ENCODE measurements at places on chromosomes 2 and 18. TPM values are rescaled to one million over a fixed set of nuclear protein-coding genes. Genes with fewer than 3 reads are reported as not detected.

The CRYGA gene
- total RNA-seq, result not detected

The SEPTIN10 gene
- 87.3 TPM for total RNA-seq

- DNase-seq, result no peak
Observed at GRCh38 chr2:52775674-52776073, 991.9 kb upstream of the CHAC2 start.

The KCNIP3 gene
- total RNA-seq, result 2.2 TPM

The DSEL gene
- 7.6 TPM for total RNA-seq

GRCh38 chr18:3380384-3380961 lies 69.5 kb upstream of the TGIF1 start:
- no peak for DNase-seq

The MC2R gene
- total RNA-seq, result not detected

The FBXO36 gene
- 1.9 TPM for total RNA-seq

The CXCR2 gene
- not detected for total RNA-seq

The ST6GAL2 gene
- total RNA-seq, result 39.5 TPM

The DCDC2C gene
- total RNA-seq, result not detected

The IL1RN gene
- total RNA-seq, result not detected

GRCh38 chr2:201880993-201881611 lies 74.8 kb downstream of the CDK15 start:
- DNase-seq, result no peak

The SLC35G4 gene
- total RNA-seq, result not detected

The TRIM43B gene
- total RNA-seq, result not detected

- no peak for DNase-seq
Observed at GRCh38 chr2:222752746-222753145, 81.3 kb downstream of the MOGAT1 start.

The B3GNT2 gene
- total RNA-seq, result 27.5 TPM

GRCh38 chr2:47174733-47175361 lies 19.7 kb upstream of the STPG4 start:
- no peak for DNase-seq

GRCh38 chr2:69177785-69178636 lies 165.0 kb downstream of the ANTXR1 start:
- DNase-seq, result peak; percentile 54

DNA sequence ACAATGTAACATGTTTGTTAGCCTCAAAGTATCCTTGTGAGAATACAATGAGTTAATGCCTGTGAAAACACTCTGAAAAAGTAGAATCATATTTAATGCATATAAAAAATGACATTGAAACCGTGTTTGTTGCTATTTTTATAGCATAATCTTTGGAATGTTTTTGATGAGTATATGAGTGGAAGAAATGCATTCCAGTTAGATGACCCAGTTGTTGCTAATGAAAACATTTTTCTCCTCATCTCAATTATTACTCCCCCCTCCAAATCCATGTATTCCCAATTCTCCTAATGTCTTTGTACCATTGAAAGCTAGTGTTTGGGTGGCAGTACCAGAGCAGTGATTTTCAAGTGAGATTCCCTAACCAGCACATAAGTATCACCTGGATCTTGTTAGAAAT lies 67.1 kb upstream of the DSEL start:
- no peak for DNase-seq

The CAPN14 gene
- total RNA-seq, result 0.15 TPM

DNA sequence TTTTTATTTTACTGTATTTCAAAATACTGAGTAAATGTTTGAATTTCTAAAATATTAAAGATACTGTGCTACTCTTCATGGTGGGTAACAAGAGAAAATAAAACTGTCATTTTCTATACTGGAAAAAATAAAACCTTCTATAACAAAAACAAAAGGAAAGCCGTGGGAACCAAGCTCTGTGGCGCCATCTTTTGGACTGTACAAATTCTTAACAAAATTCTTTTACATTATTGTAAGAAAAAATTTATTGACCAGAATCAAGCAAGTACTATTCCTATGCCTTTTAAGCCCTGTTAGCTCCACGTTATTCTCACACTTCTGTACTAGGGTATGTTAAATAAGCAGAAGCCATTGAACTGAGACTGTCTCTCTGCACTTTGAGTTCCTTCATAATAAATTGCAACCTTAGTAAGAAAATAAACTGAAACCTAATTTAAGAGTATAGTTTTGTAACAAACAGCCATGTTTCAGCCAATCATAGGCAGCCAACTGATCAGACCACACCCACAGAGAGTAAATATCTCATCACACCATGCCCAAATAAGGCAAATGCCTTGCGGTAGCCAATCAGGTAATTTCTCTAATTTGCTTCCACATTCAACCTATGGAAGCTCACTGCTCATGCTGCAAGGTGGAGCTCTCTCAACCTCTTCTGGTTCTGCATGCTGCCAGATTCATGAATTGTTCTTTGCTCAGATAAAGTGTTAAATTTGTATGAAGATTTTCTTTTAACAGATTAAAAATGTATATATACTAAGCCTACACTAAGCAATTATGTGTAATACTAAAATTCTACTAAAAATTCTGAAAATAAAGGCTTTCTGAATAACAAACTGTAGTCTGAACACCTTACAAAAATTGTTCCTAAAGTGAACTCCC lies 42.2 kb downstream of the HIBCH start:
- no peak for DNase-seq

- no peak for DNase-seq
Observed at GRCh38 chr2:238698451-238699306, 149.2 kb upstream of the TWIST2 start.

GRCh38 chr18:2547477-2548087 lies 23.7 kb downstream of the METTL4 start:
- DNase-seq, result peak; percentile 58

GRCh38 chr18:58455314-58456188 lies 173.3 kb downstream of the ALPK2 start:
- DNase-seq, result no peak

DNA sequence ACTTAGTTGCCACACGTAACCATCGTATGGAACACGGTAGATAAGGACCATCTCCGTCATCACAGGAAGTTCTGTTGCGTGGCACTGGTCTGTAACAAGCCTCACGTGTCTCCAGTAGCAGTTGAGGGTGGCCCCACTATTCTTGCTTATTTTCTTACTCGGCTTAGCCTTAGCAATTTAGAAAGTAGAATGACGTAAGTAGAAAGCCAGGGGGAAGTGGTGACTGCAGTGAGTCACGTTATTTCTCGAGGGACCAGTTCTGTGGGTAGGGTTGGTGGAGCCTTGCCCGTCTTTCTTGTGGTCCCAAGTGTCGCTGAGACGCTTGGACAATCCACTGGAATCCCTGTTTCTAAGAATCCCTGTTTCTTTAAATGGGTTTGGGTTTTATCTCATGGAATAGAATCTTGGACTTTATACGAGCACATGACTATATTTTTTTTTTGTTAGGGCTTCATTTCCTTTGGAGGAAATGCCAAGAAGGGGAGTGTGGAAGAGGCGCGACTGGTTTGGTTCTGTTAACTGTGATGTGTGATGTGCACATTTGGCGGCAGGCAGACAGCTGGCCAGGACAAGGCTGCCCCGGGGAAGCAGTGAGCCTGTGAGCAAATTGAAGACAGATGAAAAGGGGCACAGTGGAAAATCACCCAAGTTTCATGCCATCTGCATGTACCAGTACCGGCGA lies 96.2 kb downstream of the CABLES1 start:
- DNase-seq, result peak; percentile 98

DNA sequence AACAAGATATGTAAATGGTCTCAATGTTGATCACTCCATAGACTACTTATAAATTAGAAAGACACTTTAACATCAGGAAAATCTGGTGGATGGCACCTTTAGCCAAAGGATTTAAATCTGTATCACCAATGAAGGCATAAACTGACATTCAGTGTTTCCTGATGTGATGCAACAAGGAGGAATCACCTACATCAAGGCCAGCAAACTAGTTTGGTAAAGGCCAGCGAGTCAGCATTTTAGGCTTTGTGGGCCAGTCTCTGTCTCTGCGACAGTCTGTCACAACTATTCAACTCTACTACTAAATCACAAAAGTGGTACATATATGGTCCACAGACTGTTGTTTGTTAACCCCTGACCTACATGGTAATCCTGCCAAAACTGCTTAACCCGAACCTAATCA lies 33.3 kb downstream of the C2orf76 start:
- DNase-seq, result no peak

- no peak for DNase-seq
Observed at GRCh38 chr18:80210312-80211083, 36.8 kb downstream of the PARD6G start.

The MRO gene
- total RNA-seq, result not detected

The NOSTRIN gene
- total RNA-seq, result 20.1 TPM

DNA sequence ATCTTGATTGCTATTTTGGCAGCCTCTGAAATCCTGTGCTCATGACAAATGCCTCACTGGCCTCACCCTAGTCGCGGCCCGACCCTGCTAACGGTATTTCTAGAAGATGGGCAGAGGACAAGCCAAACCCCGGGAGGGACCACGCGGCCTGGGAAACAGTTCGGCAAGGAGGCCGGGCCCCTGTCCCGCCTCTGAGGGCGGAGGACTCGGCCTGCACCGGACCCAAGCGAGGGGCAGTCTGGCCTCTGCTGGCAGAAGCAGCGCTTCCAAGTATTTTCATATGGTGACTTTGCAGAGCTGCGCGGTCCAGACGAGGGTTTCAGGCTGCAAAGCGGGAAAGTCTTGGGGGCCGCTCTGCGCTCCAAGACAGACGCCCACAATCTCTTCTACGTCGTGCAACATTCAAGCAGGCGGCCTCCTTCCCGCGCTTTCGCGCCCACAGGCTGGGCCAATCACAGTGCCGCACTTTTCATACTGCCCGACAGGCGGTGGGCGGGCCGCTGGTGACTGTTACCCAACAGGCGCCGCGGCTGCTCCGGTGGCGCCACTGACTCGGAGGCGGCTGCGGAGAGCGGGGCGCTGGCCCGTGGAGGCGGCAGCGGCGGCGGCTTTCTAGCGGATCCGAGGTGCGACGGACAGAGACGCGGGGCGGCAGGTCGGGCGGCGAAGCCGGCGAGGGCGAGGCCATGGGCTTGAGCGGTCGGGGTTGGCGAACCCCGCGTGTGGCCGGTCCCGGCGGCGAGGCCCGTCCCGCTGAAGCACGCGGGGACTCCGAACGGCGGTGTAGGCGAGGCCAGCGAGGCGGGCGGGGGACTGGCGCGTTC lies at the start of gene RBM44:
RBM44 (plus strand) TSS at position 544 of the 824 bp plus-strand sequence. CDS start 14,831 bp downstream, outside the sequence.
- no peak for DNase-seq

The AKAIN1 gene
- not detected for total RNA-seq

GRCh38 chr18:61605376-61606067 lies 272.3 kb downstream of the CDH20 start:
- no peak for DNase-seq

- DNase-seq, result no peak
Observed at GRCh38 chr2:235195921-235196320, 244.1 kb downstream of the SH3BP4 start.

GRCh38 chr2:43169987-43170386 lies 56.4 kb downstream of the ZFP36L2 start:
- DNase-seq, result no peak

GRCh38 chr2:61535449-61535848 lies 2.7 kb downstream of the XPO1 start:
- no peak for DNase-seq

DNA sequence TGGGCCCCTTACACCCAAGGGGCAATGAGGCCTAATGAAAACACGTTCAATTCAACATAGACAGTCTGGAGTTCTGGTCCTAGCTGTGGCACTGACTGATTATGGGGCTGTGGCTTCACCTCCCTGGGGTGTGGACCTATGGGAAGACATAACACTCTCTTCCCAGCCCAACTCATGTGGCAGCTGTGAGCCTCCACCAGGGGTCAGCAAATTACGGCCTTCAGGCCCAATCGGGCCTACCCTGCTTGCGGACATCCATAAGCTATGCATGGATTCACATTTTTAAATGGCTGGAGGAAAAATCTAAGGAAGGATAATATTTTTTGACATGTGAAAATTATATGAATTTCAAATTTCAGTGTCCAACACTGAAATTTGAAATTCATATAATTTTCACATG lies 101.3 kb downstream of the LOXHD1 start:
- DNase-seq, result no peak

DNA sequence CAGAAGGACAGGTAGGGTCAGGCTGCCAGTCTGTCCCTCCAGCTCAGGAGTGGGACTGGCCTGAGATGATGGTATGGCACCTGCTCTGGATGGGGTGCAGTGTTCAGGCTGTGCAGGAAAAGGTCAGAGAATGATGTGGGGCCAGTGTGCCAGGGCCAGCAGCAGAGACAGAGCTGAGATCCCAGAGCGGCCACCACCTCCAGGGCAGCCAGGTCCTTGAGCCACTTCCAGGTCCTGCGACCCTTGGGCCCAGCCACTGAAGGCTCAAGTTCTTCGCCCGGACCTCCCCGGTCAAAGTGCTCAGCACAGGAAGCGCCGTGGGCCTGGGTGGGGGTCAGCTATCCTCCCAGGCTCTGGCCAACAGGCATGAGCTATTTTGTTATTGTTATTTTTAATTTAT lies 12.1 kb upstream of the ARMC9 start:
- DNase-seq, result no peak

GRCh38 chr2:19675856-19676460 lies 225.8 kb downstream of the TTC32 start:
- no peak for DNase-seq

GRCh38 chr2:131105950-131106801 lies 1.0 kb downstream of the PLEKHB2 start:
- peak; percentile 37 for DNase-seq

- peak; percentile 29 for DNase-seq
Observed at GRCh38 chr2:218876562-218877219, 4.0 kb upstream of the WNT10A start.

The GEN1 gene
- total RNA-seq, result 16.4 TPM

- DNase-seq, result no peak
Observed at GRCh38 chr2:235855011-235855410, 313.2 kb downstream of the GBX2 start.

The MEP1B gene
- total RNA-seq, result not detected

- DNase-seq, result no peak
Observed at GRCh38 chr2:134120733-134121630, 132.9 kb upstream of the MGAT5 start.

DNA sequence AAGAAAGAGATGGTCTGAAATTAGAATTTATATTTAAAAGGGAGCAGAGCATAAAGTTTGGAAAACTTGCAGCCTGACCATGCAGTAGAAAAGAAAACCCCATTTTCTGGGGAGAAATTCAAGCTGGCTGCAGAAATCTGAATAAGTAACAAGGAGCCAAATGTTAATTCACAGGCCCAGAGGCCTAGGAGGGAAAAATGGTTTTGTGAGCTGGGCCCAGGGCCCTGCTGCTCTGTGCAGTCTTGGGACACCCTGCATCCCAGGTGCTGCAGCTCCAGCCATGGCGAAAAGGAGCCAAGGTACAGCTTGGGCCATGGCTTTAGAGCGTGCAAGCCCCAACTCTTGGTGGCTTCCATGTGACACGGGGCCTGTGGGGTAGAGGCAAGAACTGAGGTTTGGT lies 41.3 kb downstream of the CFAP36 start:
- DNase-seq, result no peak
